ENCODE measurements at places on chromosomes 16 and 17. TPM values are rescaled to one million over a fixed set of nuclear protein-coding genes. Genes with fewer than 3 reads are reported as not detected.

The PPP1R27 gene
- total RNA-seq = not detected

The C16orf46 gene
- 0.25 TPM for total RNA-seq

The QPRT gene
- total RNA-seq = 101 TPM

The CDH8 gene
- total RNA-seq = not detected

The BICDL2 gene
- total RNA-seq = 0.25 TPM

Measured in uterine smooth muscle cell (primary cell).